ENCODE measurements at places on chromosomes 1 and 21. TPM values are rescaled to one million over a fixed set of nuclear protein-coding genes. Genes with fewer than 3 reads are reported as not detected.

GRCh38 chr21:46329796-46330195 is 5.8 kb downstream of the PCNT start:
- H3K27me3 ChIP-seq = no peaks in the 10 kb centered on the region
- peaks cover 20% of the 10 kb centered on the region for H3K36me3 ChIP-seq
- no peak for DNase-seq
- H3K4me1 ChIP-seq = peaks cover 11% of the 10 kb centered on the region
- H3K4me3 ChIP-seq = no peak overlapping the region

The LAMC2 gene
- 9.9 TPM for total RNA-seq

The GMEB1 gene
- total RNA-seq = 19.1 TPM

DNA sequence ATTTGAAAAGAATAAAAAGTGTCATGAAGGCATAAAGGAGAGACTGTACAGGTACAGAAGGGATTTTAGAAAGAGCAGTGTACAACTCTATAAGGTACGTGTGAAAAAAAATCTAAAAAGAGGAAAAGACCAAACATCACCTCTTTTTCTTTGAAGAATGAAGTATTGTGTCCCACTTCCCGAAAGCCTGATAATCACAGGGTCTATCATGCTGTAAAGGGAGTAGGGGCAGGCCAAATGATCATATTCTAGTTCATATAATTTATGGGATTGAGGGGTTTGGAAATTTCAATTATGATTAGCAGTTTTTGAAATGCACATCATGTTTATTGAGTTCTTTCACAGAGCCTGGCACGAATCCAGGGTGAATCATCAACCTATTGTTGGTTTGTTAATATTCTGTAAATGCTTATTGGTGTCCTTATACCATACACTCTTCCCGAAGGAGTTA is 910 bp upstream of the RERE start:
- peaks cover 58% of the 10 kb centered on the region for H3K4me1 ChIP-seq
- peak overlapping the region; percentile 80 for H3K4me3 ChIP-seq
- peak overlapping the region; percentile 98 for H3K27ac ChIP-seq
- no peaks in the 10 kb centered on the region for H3K36me3 ChIP-seq

The GPR89B gene
- 19.3 TPM for total RNA-seq

- H3K36me3 ChIP-seq = no peaks in the 10 kb centered on the region
- H3K4me3 ChIP-seq = no peak overlapping the region
- H3K27ac ChIP-seq = peak overlapping the region; percentile 93
- peaks cover 71% of the 10 kb centered on the region for H3K4me1 ChIP-seq
Measured at GRCh38 chr1:94864821-94865220, 44.7 kb downstream of the SLC44A3 start.

The IGSF21 gene
- total RNA-seq = not detected

DNA sequence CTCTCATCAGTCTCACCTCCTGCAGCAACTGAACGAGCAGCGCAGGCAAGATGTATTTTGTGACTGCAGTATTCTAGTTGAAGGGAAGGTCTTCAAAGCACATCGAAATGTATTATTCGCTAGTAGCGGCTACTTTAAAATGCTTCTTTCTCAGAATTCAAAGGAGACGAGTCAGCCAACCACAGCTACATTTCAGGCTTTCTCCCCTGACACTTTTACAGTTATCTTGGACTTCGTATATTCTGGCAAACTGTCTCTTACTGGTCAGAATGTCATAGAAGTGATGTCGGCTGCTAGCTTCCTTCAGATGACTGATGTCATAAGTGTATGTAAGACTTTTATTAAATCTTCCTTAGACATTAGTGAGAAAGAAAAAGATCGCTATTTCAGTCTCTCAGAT is 53.7 kb downstream of the ZBTB8A start:
- H3K27ac ChIP-seq = no peak overlapping the region
- no peak overlapping the region for H3K4me3 ChIP-seq
- H3K4me1 ChIP-seq = no peaks in the 10 kb centered on the region
- no peak for DNase-seq
- peaks cover 30% of the 10 kb centered on the region for H3K36me3 ChIP-seq

- H3K27me3 ChIP-seq = no peaks in the 10 kb centered on the region
- peaks cover 6% of the 10 kb centered on the region for H3K36me3 ChIP-seq
- no peak overlapping the region for H3K4me3 ChIP-seq
- peaks cover 21% of the 10 kb centered on the region for H3K4me1 ChIP-seq
Measured at GRCh38 chr21:15433091-15433490, 296.7 kb upstream of the USP25 start.

DNA sequence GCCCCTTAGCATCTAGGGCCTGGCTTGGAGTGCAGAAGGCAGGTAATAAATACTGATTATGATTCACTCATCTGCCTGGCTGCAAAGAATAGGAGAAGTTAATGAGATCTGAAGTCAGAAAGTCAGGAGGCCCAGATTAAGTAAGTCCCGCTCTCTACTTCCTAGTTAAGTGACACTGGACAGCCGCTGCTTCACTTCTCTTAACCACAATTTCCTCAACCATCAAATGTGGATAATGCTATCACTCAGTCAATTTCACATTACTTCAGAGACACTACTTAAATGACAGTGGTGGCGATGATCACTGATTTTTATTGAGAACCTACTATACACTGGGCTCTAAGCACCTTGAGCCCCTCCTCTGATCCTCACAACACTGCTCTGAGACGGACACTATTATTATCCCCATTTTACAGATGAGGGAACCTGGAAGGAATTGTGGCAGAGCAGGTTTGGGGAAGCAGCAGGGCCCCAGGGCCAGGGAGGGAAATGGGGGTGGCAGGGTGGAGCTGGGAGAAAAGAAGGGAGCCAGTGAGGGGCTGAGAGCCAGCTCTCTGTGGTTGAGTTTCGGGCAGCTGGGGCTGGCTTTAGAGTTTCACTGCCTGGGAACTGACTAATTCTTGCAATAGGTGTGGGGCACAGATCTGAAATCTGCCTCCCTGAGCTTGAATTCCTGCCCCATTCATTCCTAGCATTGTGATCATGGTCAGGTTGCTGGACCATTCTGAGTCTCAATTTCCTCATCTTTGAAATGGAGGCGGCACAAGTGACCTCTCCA is 2.4 kb upstream of the E2F2 start:
- peaks cover 25% of the 10 kb centered on the region for H3K4me1 ChIP-seq
- no peaks in the 10 kb centered on the region for H3K27me3 ChIP-seq
- no peak overlapping the region for H3K4me3 ChIP-seq
- no peak for DNase-seq
- H3K36me3 ChIP-seq = no peaks in the 10 kb centered on the region

The KCNA3 gene
- total RNA-seq = 0.45 TPM

DNA sequence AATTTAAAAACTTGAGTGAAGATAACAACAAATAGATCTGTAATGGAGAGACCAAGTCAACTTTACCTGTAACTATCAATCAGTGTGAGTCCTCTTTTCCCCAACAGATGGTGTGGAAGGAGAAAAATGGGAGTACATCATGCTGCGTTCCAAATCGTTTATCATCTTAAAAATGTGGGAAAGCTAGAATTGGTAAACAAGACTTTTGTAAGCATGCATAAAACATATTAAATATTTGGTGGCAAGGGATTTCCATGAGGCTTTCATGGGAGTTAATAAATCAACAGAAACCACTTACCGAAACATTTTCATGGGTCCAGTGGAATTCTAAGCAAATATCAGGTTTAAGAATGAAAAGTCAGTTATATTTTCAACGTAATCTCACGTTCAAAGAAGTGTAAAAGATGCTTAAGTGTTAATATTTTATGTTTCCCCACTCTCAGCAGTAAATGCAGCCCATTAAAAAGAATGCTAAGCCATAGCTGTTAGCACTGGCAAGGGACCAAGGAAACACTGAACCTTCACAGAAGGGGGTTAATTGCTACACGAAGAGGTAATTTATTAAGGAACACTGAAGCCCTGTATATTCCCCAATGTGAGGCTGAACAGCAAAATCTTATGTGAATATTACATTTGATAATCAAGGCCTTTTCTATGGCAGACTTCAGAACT is 117.0 kb downstream of the ZC3H11B start:
- H3K4me3 ChIP-seq = no peak overlapping the region
- H3K27ac ChIP-seq = no peak overlapping the region
- H3K4me1 ChIP-seq = no peaks in the 10 kb centered on the region
- no peaks in the 10 kb centered on the region for H3K36me3 ChIP-seq
- no peak for DNase-seq

The DTL gene
- 12.7 TPM for total RNA-seq

- H3K4me3 ChIP-seq = no peak overlapping the region
- no peak for DNase-seq
- H3K27ac ChIP-seq = no peak overlapping the region
- H3K4me1 ChIP-seq = peaks cover 26% of the 10 kb centered on the region
- H3K36me3 ChIP-seq = no peaks in the 10 kb centered on the region
Measured at GRCh38 chr1:26861286-26861701, 1.7 kb upstream of the SFN start.

- H3K27ac ChIP-seq = no peak overlapping the region
- H3K27me3 ChIP-seq = no peaks in the 10 kb centered on the region
- no peak for DNase-seq
- peaks cover 16% of the 10 kb centered on the region for H3K36me3 ChIP-seq
- no peak overlapping the region for H3K4me3 ChIP-seq
Measured at GRCh38 chr1:51839094-51839493, 39.4 kb downstream of the NRDC start.
